ENCODE measurements at places on chromosomes 7 and 10.

- DNase-seq = no peak
These were observed 468.2 kb upstream of the LRRTM3 start for GRCh38 chr10:66457629-66458028.

DNA sequence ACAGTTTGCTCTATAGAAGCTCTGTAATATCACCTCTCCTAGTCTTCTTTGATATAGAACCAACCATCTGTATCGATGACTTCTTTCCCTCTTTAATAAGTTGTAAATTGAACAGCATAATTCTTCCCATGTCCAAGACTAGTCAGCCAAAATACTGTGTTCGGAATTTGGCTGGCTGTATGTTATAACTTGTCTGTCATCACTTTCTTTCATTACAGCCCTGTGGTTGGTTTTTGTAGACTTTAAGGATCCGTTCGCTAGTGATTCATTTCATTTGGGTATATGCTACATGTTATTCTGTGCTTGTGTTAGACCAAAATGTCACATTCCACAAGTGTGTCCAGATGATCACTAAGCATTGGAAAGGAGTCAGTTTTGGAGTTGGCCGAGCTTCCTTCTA, 155.4 kb upstream of the ITGB1 start:
- no peak for DNase-seq

DNA sequence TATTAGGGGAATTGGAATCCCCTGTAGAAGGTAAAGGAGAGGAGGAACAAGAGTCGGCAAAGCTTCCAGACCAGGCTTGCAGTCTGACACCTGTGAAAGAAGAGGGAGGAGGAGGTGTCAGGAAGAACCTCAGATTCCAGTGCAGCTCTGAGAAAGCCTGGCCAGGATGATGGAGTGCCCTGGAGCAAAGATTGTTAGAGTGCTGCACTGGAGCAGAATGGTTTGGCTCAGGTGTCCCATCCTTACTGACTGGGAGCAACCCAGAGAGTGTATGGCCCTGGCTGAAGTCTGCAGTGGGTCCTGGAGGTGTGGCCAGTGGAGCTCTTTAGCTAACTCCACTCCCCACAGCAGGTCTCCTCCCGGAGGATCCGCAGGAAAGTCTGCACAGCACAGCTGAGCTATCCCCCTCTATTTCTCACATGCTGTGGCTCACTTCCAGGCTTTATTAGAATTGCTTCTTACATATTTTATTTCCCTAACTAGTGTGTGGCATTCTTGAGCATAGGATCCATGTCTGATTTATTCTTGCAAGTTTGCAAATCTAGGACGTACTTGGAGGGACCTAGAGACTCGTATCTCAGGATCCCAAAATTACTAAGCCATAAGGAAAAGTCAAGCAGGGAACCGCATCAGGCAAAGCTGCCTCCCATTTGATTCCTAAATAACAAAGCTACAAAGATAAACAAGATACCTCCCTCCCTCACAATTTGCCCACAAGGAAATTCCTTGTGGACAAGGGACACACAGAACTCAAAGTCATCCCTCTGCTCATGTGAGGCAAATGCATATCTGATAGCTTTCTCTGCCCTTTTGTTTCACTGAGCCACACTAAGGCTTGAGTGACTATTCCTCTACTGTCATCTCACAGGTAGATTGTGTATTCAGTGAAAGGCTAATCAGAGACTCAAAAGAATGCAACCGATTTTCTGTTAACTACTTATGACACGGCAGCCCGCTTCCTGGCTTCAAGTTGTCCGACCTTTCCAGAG, 58.8 kb downstream of the VIM start:
- no peak for DNase-seq

- DNase-seq = no peak
These were observed 388.2 kb upstream of the GALNT17 start for GRCh38 chr7:70743531-70744325.

DNA sequence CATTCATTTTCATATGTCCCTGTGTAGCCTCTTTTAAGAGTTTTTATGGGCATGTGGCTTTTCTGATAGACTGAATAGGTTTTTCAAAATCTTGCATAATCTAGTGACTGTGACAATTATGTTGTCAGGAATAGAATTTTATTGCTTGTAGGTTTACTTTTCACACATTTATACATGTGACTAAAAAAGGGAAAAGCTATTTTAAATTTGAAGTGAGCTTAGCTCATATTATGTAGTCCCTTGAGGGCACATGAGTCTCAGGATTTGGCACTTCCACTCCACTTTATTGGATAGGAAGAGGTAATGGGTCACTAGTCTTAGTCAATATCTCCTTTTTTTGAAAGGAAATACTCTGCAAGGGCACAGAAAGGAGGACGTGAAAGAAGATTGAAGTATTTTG, 247.3 kb downstream of the SUGCT start:
- no peak for DNase-seq
